ENCODE measurements at places on chromosomes 16 and 17. TPM values are rescaled to one million over a fixed set of nuclear protein-coding genes. Genes with fewer than 3 reads are reported as not detected.

TNFRSF13B gene
- not detected for polyA plus RNA-seq

TMEM114 gene
- not detected for polyA plus RNA-seq

GNG13 gene
- 0.18 TPM for polyA plus RNA-seq

CES5A gene
- 0.37 TPM for polyA plus RNA-seq

GPR179 gene
- 0.06 TPM for polyA plus RNA-seq

MYH11 gene
- 11.8 TPM for polyA plus RNA-seq

TBC1D26 gene
- polyA plus RNA-seq, result 0.66 TPM

TRAPPC2L gene
- polyA plus RNA-seq, result 83.3 TPM

ICAM2 gene
- polyA plus RNA-seq, result 28.7 TPM

FGF11 gene
- 8.1 TPM for polyA plus RNA-seq

SMTNL2 gene
- 59.0 TPM for polyA plus RNA-seq

GAN gene
- polyA plus RNA-seq, result 2.6 TPM

- no peak for DNase-seq
These were observed 12.9 kb downstream of the SALL1 start for GRCh38 chr16:51138178-51138577.

DNA sequence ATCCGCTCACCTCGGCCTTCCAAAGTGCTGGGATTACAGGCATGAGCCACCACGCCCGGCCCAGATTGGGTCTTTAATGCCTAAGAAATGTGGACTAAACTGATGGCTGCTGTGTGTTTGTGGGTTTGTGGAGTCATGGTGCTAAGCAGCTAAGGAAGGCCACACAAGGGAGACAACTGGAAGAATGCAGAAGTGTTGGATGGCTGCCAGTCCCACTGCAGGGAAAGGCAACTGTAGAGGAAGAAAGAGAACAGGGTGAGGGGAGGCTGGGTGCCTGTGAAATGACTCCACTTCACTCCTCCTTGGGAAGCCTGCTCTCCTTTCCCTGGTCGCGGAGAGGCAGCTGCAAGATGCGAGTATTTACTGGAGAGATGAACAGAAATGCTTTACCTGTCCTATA, 23.5 kb upstream of the SIAH1 start:
- no peak for DNase-seq

GRCh38 chr16:30548416-30549253, 9.5 kb downstream of the ZNF764 start:
- no peak for DNase-seq

DNA sequence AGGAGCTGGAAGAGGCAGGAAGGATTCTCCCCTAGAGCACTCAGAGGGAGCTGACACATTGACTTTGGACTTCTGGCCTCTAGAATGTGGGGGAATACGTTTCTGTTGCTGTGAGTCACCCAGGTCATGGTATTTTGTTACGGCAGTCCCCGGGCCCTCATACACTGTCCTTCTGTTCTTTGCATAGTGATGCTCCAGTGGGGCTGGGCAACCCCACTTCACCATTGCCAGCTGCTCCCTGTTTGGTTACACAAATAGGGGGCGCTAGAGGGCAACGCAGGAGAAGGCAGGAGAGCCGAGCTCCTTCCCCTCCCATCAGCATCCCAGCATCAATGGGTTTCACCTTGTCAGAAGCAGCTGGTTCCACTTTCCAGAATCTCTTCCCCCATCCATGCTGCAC, 257.7 kb upstream of the FOXF1 start:
- DNase-seq, result no peak

- DNase-seq, result no peak
These were observed 95.4 kb downstream of the SNX11 start for GRCh38 chr17:48202959-48203358.

- DNase-seq, result no peak
These were observed at the start of gene NTN1 for GRCh38 chr17:9021158-9021991. NTN1 (plus strand) TSS chr17:9021510; CDS start chr17:9022374, 864 bp downstream.

DNA sequence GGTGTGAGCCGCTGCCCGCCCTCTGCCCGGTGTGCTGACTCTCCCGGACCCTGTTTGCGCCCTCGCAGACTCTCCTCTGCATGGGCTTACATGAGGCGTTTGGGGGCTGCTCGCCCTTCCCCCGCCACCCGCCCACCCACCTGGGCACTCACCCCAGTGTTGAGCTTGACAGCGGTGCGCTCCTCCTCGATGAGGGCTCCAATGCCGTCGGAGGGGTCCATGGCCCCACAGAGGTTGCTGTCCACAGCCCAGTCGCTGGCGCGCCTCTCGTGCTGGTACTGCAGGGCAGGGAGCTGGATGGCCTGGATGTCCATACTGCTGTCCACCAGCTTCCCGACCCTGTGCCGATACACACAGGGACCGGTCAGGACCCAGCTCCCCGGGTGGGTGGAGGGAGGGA, 21.4 kb upstream of the RNPS1 start:
- no peak for DNase-seq

DNA sequence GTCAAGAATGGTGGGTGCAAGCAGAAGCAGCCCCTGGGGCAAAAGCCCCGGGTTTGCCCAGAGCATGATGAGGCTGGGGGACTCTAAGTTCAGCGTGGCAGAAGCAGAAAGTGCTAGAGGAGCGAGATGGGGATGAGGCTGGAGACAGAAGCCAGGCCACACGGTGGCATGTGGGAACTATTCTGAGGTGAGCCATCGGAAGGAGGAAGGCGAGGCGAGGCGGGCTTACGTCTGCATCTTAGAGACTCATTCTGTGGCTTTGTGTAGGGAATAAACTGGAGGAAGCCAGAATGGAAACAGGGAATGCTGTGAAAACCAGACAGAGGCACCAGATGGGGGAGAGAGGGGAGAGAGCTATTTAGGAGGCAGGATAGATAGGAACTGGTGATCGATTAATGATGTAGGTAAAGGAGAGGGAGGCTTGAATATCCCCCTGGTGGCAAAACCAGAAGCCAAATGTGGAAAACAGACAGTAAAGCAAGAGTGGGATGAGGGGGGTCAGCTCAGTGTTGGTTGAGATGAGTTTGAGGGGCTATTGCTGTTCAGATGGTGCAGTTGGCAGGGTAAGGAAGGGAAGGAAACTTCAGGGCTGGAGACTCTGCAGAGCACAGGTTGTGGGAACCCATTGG, 3.1 kb upstream of the TNFSF13 start:
- DNase-seq, result no peak

DNA sequence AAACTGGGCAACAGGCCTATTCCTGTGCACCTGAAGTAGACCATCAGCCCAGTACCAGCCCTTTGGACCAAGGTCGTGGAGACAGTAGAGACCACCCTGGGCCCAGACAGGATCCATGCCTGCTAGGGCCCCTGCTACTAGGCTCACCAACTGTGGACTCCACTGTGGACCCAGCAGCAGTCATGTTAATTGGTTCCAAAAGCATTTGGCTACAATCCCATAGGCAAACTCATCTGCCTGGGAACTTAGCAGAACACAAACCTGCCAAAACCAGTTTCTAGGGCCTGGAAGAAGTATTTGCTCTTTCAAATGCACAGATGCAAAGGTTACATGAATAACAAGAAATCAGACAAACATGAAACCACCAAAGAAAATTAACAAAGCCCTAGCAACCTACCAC, 53.1 kb downstream of the ACSM2A start:
- no peak for DNase-seq

DNA sequence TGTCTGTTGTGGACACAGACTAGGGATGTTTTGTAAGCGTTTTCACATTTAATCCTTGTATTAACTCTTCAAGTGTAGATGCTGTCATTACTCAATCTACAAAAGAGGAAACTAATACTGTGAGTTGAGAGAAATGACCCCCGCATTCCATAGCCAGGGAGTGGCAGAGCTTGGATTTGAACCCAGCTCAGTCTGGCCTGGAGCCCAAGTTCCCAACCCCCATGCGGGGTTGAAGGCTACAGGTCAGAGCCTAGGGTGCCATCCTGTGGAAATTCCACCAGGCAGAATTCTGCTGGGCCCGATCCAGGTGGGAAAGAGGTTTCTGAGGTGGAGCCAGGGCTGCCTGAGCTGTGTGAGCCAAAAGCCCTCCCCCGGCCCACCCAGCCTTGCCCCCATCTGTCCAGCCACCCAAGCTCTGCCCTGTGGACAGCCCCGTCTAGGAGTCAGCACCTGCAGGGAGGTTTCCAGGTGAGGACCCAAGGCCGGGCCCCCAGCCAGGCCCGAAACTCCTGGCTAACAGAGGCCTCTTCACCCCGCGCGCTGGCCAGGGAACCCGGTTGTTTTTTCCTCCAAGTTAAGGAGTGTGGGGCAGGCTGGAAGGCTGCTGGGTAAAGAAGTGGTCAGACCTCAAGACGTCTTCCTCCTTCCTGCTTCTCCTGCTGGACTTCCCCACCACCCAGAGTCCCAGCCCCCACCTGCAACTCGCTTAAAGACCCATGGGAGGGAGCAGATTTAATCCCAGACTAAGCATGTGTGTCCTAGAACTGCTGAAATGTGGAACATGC, 5.7 kb downstream of the MMP15 start:
- no peak for DNase-seq

DNA sequence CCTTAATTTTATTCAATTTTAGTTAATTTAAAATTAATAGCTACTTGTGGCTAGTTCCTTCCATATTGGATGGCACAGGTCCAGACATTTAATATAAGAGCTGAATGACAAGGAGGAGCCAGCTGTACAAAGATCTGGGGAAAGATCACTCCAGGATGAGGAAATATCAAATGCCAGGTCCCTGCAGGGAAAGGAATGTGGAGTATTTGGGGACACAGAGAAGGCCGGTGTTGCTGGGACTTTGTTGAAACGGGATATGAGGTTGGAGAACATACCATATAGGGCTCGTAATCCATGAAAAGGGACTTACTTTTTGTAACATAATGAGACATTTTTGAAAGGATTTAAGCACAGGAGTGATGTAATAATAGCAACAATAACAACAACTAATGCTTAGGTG, 426.8 kb downstream of the HS3ST4 start:
- no peak for DNase-seq

DNA sequence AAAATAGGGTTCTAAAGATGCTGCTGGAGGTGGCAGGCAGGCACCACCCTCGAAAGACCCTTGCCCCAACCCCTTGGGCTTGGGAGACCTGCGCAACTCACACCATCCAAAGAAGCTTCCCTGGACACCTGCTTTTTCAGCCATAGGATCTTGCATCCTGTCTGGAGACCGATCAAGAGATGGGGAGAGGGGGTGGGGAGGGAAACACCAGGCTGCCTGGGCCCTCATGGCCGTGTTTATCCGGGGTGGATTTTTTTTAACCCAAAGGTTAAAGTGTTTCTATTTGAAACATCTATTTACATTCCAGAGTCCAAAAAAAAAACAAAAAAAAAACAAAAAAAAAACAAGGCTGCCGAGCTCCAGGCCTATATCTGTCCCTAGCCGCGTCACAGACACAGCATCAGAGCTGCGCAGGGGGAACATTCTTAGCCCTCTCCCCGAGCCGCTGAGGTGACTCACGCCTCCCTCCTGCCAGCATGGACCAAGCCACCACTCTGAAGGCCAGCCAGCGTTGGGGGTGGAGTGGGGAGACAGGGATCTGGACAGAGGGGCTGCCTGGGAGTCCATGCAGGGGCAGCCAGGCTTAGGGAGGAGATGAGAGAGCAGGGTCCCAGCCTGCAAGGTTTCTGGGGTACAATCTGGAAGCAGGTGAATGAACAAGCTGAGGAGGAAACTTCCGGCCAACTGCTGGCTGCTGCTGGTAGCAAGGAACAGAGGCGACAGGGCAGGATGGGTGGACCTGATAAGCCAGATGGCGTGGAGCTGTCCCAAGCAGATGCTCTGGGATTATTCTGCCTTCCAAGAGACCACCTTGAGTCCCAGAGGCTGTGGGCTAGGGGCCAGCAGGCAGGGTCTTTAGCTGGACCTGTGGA, 14.8 kb downstream of the HDAC5 start:
- no peak for DNase-seq

GRCh38 chr17:44587339-44587738, 30.1 kb downstream of the FZD2 start:
- no peak for DNase-seq

DNA sequence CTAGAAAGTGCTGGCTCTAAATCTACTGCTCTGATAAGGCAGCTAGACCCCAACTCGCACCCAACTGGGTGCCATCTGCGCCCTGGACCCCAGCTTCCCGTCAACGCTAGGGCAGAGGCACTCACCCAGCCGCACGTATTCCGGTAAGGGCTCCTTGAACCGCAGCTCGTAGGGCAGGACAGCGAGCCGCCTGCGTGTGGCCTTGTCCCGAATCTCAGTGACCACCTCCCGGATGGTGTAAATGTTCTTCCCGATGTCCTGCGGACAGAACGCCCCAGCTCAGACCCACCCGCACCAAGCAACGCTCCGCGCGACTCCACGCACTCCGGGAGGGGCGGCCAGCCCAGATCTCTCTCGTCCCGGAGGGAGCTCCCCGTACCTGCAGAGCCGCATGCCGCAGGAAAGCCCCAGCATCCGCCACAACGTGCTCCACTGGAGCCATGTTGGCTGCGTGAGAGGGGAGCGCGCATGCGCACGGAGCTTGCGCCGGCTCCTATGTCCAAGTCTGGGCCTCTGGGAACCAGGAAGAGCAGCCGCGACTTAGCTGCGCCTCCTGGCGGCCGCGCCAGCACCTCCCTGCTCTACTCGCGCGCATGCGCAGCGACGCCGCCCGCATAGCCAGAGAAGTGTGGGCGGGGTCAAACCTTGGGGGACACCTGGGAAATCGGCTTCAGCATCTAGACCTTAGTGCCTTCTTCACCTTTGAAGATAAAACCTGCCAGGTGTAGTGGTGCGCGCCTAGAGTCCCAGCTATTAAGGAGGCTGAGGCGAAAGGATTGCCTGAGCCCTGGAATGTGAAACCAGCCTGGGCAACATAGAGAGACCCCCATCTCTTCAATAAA, at the start of gene NOB1:
Gene NOB1 (minus strand): TSS at position 458 of the 842 bp plus-strand sequence. CDS start 16 bp downstream, at position 442.
- DNase-seq, result peak; percentile 93

- DNase-seq, result no peak
These were observed 49.0 kb downstream of the MPRIP start for GRCh38 chr17:17091276-17091675.

DNA sequence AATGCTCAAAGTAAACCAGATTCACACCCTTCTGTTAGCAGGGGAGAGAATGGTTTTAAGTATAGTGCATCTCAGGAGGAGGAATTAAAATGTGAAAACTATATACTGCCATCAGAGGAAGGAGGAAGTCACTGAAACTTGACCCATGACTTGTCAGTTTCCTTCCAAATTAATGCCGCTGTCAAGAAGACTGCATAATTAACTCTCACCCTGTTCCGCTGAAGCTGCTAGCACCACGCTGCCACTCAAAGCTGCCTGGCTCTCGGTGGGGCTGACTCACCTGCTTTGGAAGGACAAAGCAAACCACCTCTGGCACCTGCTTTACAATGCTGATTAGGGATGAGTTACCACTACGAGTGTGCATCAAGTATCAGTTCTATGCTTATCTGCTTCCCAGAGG, 37.8 kb upstream of the ULK2 start:
- no peak for DNase-seq

- DNase-seq, result no peak
These were observed at the start of gene CDH5 for GRCh38 chr16:66366433-66367299. CDH5 (plus strand) TSS chr16:66366691; CDS start chr16:66379338, 12,647 bp downstream.

DNA sequence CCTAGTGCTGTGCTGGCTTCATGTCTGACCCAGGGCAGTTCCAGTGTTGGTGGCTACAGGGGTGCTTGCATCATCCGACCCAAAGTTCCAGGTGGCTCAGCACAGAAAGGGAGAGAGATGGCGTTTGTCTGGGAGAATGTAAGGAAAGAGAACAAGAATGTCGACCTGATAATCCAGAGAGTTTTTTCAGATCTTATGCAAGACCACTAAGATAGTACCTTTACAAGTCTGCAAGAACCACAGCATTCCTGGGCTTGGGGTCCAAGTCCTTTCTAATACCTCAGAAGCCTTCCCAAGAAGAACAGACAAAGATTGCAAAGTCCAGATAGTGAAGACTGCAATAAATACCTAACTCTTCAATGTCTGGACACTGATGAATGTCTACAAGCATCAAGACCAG, 363.0 kb upstream of the TOM1L1 start:
- DNase-seq, result no peak

Data from right renal pelvis (tissue), 4 donors.